ENCODE measurements at places on chromosomes 3 and 15.

- H3K4me3 ChIP-seq = no peak overlapping the region
- peaks cover 45% of the 10 kb centered on the region for H3K36me3 ChIP-seq
- DNase-seq = peak; percentile 69
- peaks cover 23% of the 10 kb centered on the region for H3K4me1 ChIP-seq
These were observed 35.5 kb downstream of the USF3 start for GRCh38 chr3:113660896-113661295.

GRCh38 chr15:54388746-54389145 is 410.5 kb downstream of the UNC13C start:
- H3K27me3 ChIP-seq = no peaks in the 10 kb centered on the region
- no peak overlapping the region for H3K4me3 ChIP-seq
- no peak for DNase-seq
- no peak overlapping the region for H3K27ac ChIP-seq

GRCh38 chr3:82004266-82004665 is 242.8 kb upstream of the GBE1 start:
- DNase-seq = no peak
- H3K27me3 ChIP-seq = no peaks in the 10 kb centered on the region
- H3K4me1 ChIP-seq = peaks cover 10% of the 10 kb centered on the region
- H3K4me3 ChIP-seq = no peak overlapping the region
- H3K36me3 ChIP-seq = no peaks in the 10 kb centered on the region

DNA sequence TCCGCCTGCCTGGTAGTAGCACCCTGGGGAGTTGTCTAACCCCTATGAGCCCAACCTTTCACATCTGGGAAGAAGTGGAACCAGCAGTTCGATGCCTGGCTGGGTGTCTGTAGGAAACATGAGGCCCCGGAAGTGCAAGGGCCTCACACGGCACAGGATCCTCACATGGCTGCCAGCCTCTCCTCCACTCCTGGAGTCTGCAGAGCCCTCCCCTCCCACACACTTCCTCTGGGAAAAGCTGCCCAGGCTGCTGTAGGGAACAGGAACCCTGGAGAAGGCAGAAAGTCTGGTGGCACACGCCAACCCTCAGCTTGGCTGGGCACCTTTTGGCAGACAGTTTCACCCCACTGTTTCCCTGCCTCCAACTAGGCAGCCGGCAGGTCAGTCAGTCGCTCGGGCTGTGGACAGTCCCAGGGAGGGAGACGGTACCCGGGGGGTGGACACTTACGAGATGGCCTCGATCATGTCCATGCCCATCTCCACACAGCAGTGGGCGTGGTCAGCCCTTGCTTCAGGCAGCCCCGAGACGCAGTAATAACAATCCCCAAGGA is 118.4 kb downstream of the ADCY5 start:
- peaks cover 8% of the 10 kb centered on the region for H3K4me1 ChIP-seq
- H3K36me3 ChIP-seq = no peaks in the 10 kb centered on the region
- H3K27me3 ChIP-seq = peaks cover 2% of the 10 kb centered on the region

DNA sequence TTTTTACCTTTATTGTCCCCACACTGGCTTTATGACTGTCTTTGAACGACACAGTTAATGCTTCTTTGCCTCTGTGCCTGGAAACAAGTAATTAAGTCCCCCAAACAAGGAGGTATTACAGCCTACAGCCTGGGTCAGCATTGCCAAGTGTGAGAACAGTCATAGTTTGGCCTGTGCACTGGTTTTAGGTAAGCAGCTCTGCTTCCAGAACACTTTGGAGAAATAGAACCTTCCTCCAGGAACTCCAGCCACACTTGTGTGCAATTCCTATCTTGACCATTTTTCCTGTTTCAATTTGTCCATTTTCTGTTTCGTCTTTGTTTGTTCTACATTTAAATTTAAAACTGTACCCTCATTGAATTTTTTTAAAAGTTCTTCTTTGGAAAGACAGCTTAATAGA is 568.2 kb downstream of the TUSC7 start:
- H3K36me3 ChIP-seq = no peaks in the 10 kb centered on the region
- H3K4me3 ChIP-seq = no peak overlapping the region
- H3K4me1 ChIP-seq = no peaks in the 10 kb centered on the region
- H3K27me3 ChIP-seq = no peaks in the 10 kb centered on the region
- H3K27ac ChIP-seq = no peak overlapping the region

DNA sequence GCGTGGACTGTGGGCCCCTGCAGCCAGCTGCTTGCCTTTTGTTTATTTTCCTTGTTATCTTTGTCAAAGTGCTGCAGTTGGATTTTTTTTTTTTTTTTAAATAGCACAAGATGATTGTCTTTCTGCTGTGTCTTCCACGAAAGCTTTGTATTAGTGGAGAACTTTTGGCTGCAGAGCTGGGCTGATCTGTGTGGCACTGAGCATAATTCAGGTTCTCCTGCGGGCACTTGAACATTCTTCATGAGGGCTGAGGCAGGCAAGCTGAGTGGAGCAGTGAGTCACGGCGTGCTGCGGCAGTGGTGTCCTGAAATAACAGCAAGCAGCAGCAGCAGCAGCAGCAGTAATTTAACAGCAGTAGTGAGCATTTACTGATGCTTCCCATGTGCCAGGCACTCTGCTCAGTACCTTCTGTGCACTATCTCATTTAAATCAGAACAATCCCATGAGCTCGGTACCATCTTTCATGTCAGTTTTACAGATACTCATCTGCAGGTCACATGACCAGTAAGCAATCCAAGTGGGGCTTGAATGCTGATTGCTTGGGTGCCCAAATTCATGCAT is 45.8 kb downstream of the MITF start:
- no peak overlapping the region for H3K27ac ChIP-seq
- no peak for DNase-seq

DNA sequence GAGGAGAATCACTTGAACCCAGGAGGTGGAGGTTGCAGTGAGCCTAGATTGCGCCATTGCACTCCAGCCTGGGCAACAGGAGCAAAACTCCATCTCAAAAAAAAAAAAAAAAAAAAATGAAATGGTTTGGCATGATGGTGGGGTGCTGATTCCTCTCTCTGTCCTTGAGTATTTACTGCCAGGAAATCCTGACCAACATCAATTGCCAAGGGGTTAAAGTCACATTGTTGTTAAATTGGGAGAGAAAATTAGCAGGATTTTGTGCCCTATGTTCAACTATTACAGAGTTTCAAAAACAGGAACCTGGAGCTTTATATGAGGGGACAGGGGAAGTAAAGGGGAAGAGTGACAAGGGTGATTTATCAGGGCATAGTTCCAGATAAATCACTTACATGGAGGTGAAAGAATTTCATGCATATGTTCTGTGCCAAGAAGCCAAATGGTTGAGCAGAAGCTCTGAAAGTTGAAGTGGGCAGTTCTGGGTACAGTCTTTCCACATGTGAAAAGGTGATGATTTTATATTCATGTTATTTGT is 70.5 kb upstream of the TSEN2 start:
- H3K4me3 ChIP-seq = no peak overlapping the region
- H3K36me3 ChIP-seq = no peaks in the 10 kb centered on the region
- no peaks in the 10 kb centered on the region for H3K4me1 ChIP-seq
- DNase-seq = no peak
- no peak overlapping the region for H3K27ac ChIP-seq

DNA sequence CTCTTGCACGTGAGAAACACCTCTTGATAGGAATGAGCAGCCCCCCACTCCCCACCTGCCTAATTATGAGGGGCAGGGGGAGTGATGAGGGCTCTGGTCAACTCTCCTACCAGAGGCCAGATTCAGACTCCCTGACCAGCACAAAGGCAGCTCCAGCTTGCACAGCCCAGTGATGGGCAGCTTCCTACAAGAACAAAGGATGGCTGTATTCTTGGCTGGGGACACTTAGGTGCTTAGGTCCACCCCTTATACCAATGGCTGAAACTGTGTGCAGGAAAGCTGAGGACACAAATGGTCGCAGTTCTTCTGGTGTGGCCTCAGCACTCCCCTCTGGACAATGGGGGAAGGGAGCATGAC is 81.8 kb downstream of the IQSEC1 start:
- no peak overlapping the region for H3K4me3 ChIP-seq
- H3K36me3 ChIP-seq = no peaks in the 10 kb centered on the region
- peaks cover 37% of the 10 kb centered on the region for H3K27me3 ChIP-seq
- peaks cover 30% of the 10 kb centered on the region for H3K4me1 ChIP-seq
- no peak overlapping the region for H3K27ac ChIP-seq

GRCh38 chr3:121545049-121545573 is 677 bp downstream of the POLQ start:
- DNase-seq = peak; percentile 6
- H3K27ac ChIP-seq = no peak overlapping the region
- H3K27me3 ChIP-seq = no peaks in the 10 kb centered on the region
- H3K4me3 ChIP-seq = peak overlapping the region; percentile 57

GRCh38 chr15:100394736-100395440 is 53.1 kb upstream of the ADAMTS17 start:
- no peaks in the 10 kb centered on the region for H3K4me1 ChIP-seq
- peak; percentile 7 for DNase-seq
- H3K27ac ChIP-seq = no peak overlapping the region
- H3K4me3 ChIP-seq = no peak overlapping the region

DNA sequence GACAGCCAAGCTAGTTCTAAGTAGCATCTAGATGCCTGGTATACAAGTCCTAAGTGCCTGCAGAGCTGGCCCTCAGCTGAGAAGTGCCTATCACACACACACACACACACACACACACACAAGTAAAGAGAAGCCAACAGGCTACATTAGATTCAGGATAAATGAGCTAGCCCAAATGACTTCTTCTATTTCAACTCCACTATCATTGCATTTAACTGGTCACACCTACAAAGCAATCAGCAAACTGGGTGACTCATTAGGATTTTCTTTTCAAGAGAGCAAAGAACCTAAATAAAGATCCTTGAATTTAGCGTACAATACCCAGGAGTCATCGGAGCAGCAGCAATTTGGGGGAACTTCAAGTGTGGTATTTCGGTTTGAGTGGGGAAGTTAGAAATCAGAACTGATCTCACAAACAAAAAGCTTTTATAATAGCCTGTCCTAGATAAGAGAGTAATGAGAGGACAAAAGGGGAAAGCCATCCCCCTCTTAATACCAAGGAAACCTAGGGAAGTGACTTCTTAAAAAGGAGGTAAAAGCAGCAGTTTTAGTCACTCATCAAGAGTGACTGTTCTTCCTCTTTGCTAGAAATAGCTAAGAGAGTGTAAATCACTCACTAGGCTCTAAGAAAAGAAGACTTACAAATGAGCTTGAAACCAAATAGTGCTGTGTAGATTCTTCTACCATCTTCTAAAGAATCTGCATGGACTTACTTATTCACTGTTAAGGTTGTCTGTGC is 112.7 kb downstream of the TNIK start:
- no peak overlapping the region for H3K4me3 ChIP-seq
- H3K27ac ChIP-seq = peak overlapping the region; percentile 43
- no peaks in the 10 kb centered on the region for H3K27me3 ChIP-seq
- peak; percentile 26 for DNase-seq

All from muscle of leg (tissue), 16 donors.